Muscle of leg (tissue), 16 donors: ENCODE measurements at places on chromosomes 7 and 10.

DNA sequence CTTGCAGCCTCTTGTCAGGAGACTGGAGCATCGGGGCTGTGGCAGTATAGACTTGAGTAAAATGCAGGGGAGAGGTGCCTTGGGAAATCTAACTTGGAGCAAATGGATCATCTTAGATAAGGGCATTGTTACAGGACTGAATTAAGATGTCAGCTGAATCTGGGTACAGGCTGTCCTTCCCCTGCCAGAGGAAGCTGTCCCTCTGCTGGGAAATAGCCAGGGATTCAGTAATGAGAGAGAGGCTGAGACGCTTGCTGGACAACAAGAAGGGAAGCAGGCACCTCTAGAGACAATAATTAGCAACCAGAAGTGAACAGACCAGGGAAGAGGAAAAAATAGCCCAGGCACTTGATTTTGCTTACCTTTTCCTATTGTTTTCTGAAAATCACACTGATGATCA lies 20.7 kb upstream of the RAPGEF5 start:
- DNase-seq, result peak; percentile 22

DNA sequence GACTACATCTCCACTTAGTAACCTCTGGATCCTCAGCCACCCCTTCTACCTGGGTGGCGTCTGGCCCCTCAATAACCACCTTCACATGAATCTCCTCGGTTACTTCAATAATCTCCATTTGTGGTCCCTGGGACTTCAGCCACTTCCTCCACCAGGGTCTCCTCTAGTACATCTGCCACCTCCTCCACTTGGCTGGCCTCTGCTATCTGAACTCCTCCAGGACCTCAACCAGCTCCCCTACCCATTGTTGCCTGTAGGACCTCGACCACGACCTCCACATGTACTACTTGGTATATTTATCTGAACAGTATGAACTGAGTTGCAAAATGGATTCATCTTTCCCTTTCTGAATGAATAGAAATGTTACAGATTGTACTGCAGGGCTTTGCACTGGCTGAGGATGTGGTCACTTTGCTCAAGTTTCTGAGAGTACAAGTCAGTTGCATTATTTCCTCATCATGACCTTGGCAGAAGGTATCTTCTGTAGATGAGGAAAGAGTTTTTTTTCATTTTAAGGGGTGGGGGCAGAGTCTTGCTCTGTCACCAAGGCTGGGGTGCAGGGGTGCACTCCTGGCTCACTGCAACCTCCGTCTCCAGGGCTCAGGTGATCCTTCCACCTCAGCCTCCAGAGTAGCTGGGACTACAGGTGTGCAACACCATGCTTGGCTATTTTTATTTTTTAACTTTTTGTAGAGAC lies 36.0 kb downstream of the MAT1A start:
- no peak for DNase-seq

GRCh38 chr7:91636129-91636724 lies 244.3 kb downstream of the MTERF1 start:
- DNase-seq, result no peak

GRCh38 chr7:33725111-33726025 lies 180.0 kb upstream of the BMPER start:
- no peak for DNase-seq

DNA sequence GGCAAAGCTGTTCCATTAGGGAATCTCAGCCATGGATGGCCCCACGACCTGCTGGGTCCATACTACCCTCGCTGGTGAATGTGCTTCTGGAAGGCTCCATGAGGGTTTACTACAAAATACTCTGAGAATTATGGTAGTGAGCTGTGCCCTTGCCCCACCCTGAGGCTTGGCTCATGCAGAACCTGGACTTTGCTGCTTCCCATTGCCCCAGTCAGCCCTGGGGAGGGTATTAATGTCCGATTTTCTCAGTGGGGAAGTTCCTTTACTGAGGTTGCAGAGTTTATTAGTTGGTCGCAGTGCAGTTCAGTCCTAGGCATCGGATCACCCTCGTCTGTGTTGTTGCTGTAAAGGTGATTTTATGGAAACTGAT lies 310.1 kb downstream of the WDR37 start:
- DNase-seq, result no peak

GRCh38 chr10:9331583-9332008 lies 1277.1 kb downstream of the GATA3 start:
- peak; percentile 81 for DNase-seq

DNA sequence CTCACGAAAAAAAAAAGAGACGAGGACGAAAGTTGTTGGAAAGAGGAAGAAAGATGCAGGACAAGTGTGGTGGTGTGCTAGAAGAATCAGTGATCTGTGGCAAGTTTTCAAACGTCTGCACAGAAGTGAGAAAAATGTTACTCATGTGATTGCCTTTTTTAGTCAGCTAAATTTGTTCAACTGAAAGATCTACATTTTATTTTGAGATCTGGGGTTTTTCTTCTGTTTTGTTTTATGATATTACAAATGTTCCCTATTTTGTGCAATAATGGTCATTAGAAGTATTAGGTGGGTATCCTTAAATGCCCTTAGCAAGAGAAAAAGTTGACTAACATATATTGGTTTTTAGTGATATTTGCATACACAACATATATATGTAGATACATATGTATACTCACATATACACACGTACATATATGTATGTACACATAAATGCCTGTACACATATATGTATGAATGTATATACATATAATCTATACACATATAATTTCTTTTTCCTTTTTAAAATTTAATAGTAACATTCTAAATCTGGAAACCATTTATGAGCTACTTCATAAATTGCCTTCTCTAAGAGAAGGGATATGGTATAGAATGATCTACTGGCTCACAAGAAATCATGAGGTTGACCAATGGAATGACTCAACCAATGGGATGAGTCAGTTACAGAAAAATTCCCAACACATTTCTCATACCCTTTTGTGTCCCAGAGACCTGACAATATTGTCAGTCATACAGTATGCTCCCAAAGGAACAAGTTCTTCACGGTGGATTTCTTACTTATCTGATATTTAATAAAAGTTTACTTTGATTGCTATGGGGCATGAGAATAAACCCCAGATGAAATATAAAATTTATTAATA lies 38.4 kb downstream of the SLC39A12 start:
- DNase-seq, result no peak

GRCh38 chr7:50409856-50410745 lies 40.0 kb downstream of the FIGNL1 start:
- DNase-seq, result peak; percentile 24

GRCh38 chr10:69858201-69858600 lies 56.5 kb downstream of the COL13A1 start:
- DNase-seq, result no peak

DNA sequence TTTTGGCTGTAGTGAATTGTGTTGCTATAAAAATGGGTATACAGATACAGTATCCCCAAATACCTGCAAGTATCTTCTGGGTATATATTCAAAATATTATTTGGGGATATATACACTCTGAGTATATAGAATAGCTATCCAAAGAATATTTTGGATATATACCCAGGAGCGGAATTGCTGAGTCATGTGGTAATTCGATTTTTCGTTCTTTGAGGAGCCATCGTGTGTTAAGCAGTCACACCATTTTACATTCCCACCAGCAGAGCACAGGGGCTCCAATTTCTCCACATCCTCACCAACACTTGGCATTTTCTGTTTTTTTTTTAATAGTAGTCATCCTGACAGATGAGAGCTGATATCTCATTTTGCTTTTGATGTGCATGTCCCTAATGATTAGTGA lies 61.9 kb downstream of the TEX36 start:
- DNase-seq, result no peak

- peak; percentile 96 for DNase-seq
Measured at GRCh38 chr7:84513061-84513460, 318.5 kb upstream of the SEMA3A start.

DNA sequence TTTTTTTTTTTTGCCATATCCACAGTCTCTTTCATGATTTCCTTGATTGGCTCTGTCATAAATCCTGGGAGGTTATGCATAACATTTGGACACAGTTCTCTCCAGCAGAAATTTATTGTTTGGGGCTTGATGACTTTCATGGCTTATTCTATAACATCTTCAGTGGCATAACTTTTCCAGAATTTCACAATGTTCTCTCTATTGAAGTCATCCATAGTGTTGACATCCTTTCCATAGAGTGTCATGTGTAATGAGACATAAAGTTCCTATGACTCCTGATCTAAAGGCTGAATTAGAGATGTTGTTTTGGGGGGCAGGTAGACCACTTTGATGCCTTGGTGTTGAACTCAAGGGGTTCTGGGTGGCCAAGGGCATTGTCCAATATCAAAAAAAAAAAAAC lies 36.7 kb upstream of the STK17A start:
- DNase-seq, result no peak

DNA sequence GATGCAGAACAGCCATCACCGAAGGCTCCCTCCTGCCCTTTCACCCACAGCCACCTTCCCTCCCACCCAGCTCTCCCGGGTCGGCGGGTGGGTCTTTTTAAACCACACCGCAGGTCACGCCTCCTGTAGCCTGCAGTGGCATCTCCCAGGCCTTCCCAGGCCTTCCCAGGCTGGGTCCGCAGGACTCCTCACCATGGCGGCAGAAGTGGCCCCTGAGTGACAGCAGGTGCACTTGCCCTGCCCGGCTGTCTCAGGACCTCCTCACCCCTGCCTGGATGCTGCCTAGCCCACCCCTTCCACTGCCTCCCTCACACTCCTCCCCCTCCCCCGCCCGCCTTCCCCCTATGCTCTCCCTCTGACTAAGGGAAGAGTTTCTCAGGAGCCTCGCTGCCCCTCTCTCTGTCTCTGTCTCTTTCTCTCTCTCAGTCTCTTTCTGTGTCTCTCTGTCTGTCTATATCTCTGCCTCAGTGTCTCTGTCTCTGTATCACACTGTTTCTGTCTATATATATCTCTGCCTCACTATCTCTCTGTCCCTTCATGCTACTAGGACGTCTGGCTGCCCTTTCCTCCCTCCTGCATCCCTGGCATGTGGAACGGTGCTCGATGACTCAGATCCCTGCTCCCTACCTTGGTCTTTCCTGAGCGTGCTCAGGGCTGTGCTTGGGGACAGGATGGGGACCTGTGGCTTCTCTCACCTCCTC lies 57.5 kb downstream of the GLRX3 start:
- DNase-seq, result no peak

GRCh38 chr10:5293691-5294550 lies 70.8 kb upstream of the UCN3 start:
- DNase-seq, result peak; percentile 14

DNA sequence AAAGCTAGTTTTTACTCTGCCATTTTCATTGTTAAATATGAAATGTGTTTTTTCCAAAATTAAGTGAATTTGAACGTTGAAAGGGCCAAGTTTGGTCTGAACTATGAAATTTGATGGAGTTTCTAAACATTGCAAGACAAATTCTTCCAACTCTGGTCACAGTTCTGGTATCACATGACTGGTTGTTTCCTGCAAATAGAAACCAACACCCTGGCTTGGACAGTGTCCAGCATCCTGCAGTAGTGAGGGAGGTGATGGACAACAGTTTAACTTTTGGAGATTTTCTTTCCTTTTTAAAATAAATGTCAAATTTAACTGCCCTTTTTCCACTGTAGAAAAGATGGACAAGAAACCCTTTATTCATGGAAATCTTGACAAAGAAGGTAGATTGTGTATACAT lies 54.8 kb upstream of the AGBL3 start:
- DNase-seq, result peak; percentile 22

- DNase-seq, result no peak
Measured at GRCh38 chr7:26627221-26627620, 237.2 kb downstream of the SKAP2 start.

DNA sequence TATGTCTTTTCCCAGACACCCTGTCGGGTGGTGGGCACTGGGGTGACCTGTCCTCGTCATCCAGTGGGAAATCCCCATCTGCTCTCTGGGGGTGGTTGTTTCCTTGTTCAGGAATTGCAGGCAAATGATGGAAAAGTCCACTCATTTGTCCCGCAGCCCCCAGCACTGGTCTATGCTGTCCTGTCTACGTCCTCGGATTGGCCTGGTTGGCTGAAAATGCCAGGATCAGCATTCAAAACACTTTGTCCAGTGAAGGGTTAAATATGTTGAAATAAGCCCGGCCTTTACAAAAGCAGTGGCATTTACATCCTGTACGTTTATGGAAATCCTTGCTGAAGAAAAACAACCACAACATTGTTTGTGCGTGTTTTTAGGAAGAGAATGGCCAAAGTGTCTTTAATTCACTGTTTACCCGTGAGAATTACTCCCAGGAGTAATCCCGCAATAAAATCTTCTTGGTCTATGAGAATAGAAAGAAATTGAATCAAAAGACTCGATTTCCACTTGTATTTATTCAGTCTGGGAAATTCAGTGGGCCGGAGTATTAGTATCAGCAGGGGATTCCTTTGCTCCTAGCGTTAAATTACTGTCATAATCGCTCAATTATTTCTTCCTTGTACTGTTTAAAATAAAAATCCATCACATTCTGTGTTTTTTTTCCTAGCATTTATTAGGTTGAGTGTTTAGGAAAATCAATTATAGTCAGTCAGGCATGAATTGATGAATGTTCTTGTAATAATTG lies 116.8 kb upstream of the SH2B2 start:
- DNase-seq, result no peak

- no peak for DNase-seq
Measured at GRCh38 chr10:13823096-13823708, 236.4 kb downstream of the PRPF18 start.

DNA sequence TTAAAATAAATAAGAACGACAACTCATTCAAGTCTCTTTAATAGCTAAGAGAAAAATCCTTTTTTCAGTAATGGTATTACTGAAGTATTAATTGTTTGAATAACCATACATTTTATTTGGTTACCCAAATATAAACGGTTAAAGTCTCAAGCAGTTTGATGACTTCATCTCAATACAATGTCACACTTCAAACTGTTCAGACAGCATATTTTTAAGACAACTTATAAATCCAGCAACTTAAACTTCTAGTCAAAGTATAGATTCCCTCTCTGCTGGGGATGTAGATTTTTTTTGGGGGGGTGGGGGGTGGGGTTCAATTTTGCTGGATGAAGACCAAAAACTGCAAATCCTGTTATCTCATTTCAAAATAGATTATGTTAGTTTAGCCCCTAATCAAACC lies 42.0 kb downstream of the GNA12 start:
- peak; percentile 53 for DNase-seq

DNA sequence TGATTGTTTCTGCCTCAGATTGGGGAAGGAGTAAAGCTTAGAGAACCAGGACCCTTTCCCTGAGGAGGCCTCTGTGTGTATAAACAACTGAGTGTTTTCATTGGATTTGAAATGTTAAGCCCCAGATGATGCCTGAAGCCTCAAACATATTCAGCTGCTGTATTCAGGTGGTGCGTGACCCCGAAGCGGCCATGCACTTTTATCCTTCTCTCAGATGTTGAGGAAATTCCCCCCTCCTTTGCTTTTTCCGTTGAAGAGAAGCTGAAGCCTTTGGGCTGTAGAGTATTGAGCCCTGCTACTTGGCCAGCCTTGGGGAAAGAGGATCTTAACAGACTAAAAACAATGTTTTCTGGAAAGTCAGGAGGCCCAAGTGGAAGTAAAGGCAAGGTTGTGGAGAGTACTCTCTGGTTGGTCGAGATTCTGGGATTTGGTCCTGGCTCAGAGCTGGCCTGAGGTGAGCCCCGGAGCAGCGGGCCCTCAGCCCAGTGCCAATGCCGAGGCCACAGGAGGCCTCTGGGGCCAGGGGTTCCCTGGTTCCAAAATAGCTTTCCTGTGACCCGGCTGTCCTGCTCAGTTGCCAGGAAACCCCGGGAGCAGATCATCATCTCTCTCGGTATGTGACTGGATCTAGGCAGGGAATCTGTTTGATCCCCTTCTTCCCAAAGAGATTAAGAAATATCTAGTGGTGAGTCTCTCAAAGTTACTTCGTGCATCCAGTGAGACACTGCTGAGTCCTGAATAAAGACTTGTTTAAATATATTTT lies 22.5 kb downstream of the FKBP6 start:
- DNase-seq, result peak; percentile 69

GRCh38 chr7:85781606-85782005 lies 594.8 kb upstream of the SEMA3D start:
- no peak for DNase-seq
